ENCODE measurements at places on chromosomes 1 and 21.

DNA sequence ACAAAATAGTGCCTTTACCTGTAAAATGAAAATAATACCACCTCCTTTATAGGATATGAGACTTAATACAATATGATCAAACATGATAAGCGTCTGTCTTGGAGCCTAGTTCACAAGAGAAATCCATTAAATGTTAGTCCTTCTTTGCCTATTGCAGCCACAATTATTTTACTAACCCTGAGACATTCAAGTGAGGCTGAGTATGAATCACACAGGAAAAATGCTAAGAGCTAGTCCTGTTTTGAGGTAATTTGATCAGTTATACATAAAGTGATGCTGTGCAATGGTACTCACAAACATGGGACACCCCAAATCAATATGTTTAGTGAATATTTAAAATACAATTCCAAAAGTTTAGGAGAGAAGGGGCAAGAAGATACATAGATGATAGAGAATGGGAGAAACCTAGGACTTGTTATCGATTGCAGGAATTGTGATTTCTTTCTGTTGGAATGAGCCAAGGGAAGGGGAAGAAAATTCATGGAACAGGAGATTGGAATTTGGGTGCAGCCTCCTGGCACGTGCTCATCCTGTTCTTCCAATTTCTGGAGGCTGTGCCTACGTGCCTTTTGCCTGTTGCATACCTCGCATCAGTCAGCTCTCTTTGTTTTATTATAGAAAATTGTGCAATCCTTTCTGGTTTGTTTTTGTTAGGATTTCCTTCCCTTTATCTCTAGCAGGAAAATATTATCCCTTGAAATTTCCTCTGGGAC is 39.9 kb upstream of the BACH1 start:
- no peak for DNase-seq

GRCh38 chr21:16509476-16509875 is 779.7 kb downstream of the USP25 start:
- no peak for DNase-seq

DNA sequence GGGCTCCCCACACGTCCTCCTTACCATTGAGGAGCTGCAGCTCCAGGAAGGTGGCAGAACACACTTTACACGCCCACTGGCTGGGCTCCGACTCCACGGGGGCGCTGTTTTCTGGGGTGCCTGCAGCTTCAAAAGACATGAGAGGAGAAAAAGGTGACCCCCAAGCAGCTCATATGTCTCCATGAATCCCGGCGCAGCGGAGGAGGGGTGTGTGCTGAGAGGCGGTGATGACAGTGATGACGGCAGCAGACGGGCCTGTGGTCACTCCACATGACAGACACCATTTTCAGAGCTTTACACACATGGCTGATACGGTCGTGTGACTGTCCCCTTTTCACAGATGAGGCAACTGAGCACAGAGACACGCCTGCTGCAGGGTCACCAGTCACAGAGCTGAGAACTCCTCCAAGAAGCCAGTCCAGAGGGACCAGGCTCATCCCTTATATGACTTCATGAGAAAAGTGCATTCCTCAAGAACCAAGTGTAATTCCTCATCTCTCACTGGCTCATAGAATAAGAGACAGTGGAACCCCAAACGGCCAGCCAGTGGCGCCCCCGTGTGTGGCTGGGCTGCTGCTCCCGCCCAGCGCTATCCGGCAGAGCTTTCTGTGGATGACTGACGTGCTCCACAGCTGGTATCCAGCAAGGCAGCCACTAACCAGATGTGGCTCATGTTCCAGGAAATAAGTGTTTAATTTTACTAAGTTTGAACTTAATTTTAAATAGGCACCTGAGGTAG is 31.9 kb downstream of the PRDM15 start:
- no peak for DNase-seq

DNA sequence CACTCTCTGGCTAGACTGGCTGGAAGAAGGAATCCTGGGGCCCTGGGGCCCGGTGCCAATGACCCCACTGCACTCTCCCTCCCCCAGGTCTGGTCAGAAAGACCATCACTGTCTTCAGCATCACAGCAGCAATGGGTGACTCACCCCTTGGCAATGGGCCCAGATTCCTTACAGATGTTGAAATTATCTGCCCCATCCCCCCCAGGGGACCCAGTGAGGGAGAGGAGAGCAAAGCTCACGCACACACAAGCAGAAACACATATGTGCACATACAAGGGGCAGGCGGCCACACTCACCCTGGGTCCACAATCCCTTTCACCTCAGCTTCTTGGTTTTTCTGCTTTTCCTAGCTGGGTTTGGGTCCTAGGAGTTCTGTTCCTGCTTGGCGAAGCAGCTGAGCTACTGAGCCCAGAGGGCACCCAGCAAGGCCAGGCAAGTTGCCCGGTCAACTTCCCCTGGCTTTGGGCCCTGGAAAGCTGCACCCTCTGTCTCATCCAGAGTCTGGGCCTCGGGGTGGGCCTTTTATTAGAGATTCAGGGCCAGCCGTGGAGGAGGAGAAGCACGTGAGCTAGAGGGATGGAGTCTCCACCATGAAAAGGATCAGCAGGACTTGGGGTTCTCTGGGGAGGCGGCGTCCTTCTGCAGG is 2.6 kb downstream of the COL16A1 start:
- no peak for DNase-seq

DNA sequence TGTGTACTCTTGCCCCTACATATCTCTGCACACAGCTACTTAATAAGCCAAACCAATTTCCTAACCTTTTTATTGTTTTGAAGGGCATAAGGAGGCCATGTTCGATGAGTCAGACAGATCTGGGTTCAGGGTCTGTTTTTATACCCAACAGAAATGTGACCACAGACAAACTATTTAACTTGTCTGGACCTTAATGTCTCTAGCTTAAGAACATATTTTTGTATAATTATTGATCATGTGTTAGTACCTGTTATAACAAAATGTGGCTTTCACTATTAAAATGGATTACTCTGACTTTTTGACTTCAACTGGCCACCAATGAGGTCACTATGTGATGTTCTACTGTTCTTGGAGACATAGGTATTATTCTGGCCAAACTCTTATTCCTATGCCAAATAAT is 507.8 kb upstream of the USP24 start:
- no peak for DNase-seq

DNA sequence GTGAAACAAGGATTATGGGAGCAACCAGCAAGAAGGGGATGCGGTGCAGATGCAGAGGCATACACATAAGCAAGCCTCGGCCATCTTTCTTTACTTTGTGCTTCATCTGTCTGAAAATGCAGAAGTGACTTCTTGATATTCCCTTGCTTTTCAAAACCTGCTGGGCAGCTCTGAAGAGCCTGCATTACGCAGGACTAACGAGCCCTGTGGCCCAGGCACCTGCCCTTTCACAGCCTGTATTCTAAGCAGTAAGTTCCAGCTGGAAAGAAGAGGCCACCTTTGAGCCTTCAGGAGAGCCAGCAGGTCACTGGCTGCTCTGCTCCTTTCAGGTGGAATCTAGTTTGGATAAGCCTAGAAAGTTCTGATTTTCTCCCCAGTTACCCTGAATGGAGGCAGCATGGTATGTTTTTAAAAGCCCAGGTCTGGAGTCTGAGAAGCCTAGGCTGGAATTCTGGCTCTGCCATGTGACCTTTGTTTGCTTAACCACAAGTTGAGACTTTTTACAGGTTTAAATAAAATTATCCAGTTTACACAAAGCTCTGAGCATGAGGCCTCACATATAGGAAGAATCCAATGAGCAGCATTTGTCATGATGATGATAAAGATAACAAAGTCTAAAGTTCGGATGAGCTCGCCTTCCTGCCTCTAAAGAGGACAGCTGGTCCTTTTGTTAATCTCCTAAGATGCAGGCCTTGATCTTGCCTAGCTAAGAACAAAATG is 122.9 kb downstream of the UBR4 start:
- no peak for DNase-seq

DNA sequence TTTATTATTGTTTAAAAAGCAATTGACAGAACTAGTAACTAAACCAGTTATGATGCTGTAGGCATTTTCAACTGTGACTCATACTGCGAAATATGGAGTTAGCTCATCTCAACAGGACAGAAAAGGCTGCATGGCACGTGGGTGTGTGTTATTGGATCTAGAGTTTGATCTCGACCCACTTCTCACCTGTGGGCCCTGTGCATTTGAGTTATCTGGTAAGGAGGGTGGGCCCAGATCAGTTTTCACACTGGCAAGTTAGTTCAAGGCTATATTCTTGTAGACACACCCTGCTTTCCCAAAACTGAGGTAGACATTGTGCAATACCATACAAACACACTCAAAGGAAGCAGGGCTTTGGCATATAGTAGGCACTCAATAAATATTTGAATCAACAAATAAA is 71.3 kb upstream of the PRDX6 start:
- DNase-seq: no peak

DNA sequence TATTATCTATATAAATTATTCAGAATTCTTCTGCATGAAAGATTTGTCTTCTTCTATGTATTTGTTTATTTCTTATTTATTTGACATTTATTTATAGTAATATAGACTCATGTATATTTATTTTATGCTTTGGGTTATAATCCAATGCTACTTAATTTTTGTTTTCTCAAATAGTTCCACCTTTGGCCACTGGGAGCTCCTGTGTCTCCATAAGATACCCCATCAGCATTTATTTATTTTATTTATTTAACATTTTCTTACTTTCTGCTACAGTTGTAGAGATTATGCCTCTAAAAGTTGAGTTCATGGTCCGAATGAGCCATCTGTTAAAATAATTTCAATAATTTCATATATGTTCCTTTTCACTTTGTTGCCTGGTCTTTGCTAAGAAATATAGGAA is 289.4 kb downstream of the ADGRL2 start:
- DNase-seq: no peak

- no peak for DNase-seq
These were observed 3.9 kb upstream of the PCNX2 start for GRCh38 chr1:233299450-233299849.

GRCh38 chr21:42203936-42204335 is 15.0 kb upstream of the ABCG1 start:
- no peak for DNase-seq

DNA sequence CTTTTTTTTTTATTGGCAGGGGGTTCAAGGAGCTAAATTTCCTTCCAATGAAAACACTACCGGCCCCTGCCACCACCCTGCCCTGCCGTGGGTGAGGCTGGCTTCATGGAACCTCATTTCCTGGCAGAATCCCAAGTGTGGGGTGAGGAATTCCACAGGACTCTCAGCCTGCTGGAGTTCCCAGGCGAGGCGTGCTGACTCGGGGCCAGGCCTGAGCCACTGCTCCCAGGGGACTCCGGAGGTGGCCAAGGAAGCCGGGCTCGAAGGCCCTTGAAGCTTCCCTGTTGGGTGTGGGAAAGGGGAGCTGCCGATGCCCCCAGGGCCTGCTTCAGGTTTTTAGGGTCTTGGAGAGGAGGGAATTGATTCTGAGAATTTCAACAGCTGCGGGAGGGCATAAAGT is 95.3 kb upstream of the ACTRT2 start:
- DNase-seq: no peak

DNA sequence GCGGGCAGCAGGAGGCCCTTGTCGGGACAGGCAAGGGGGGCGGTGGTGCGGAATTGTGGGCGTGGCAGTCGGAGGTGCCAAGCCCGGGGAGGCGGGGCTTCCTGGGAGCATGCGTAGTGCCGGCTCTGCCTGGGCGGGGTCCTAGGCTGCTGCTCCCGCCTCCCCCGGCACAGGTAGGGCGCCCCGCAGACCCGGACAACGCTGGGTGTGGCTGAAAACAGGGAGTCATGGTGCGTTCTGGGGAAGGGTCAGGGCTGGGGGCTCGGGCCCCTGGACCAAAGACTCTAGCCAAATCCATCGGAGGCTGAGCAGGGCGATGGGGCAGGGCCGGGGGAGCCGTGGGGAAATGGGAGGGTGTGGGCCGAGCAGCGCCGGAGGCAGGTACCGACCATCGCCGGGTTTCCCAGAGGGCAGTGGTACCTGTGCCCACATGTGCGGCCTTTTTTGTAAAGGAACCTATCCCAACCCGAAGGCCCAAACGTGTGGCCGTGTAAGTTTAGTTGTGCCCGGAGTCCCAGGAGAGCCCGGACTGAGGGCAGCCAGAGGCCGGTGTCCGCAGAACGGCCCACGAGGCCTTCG is 231.9 kb downstream of the SDCCAG8 start:
- no peak for DNase-seq

- no peak for DNase-seq
These were observed 8.2 kb downstream of the IGSF9 start for GRCh38 chr1:159937054-159937750.

- no peak for DNase-seq
These were observed 30.3 kb downstream of the TSNAX start for GRCh38 chr1:231558708-231559185.

DNA sequence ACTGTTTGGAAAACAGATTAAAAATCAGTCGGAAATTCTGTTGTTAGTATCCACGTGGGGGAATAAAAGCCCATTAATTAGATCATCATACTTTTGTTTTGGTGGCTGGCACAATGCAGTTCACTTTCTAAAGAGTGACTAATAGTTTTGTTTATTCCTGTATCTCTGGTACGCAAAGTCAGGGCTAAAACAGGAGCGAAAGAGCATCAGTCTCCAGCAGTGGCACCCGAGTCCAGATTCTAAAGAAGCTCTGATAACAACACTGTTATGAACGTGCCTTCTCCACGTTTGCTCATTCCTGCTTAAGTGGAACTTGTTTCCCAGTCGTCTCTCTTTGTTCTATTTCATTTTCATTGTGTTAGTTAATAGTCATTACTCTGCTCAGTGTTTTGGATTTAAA is 69.6 kb downstream of the HSPA13 start:
- DNase-seq: no peak

- DNase-seq: no peak
These were observed 54.3 kb upstream of the TARBP1 start for GRCh38 chr1:234533034-234533891.

DNA sequence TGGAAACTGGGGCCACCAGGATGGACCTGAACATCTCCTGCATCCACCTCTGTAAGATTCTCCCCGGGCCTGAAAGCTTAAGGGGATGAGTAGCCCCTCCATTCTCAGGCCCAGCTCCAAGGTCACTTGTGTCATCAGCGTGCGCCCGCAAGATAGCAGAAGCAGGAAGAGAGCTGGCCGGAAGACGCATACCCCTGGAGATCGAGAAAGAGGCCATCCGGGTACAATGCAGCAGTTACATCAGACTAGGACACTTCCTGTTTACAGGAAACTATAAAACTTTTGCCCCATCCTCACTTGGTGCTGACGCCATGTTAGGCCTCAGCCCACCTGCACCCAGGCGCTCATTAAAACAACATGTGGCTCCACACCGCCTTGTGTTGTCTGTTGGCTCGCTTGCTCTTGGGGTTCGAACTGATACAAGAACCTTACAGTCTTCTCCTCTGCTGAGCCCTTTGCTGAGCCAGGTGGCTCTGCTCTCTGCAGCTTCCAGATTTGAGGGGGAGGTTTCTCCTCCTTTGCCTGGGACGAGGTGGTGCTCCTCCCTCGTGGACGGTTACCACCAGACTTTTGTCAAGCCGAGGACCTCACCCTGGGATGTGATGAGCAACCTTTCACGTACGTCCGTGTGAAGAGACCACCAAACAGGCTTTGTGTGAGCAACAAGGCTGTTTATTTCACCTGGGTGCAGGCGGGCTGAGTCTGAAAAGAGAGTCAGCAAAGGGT is 277.5 kb upstream of the C1orf174 start:
- DNase-seq: no peak
